Retinal pigment epithelial cell (primary cell): ENCODE measurements at places on chromosomes 5 and 9.
A peak's percentile ranks its signal among the peaks of the same experiment; 100 is the strongest.

DNA sequence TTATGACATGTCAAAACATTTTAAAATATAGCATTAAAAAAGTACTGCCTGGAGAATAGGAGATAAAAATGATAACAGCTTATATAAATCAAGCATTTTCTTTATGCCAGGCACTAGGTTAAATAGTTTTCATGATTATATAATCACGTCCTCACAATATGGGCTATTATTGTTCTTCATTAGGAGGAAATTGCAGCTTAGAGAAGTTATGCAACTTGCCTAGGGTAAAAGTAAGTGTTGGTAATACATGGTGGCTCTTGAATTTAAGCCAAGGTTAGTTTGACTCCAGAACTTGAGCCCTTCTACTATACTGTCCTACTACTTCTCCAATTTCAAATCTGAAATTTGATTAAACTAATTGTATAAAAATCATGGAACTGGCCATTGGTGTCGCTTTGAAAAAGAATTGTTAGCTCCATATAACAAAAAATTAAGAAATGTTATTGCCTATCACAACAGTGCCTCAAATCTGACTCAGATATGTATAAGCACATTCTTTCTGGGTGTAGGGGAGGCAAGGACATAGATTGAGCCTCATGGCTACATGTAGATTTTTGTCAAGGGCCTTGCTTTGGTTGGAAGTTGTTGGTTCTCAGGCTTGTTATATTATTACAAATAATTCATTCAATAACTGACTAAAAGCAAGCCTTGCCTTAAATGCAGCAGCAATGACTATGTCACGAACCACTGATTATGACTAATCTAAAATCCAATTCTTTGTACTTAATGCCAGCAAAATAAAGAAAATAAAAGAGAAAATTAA lies 223.5 kb upstream of the DAB2 start:
- no peak for DNase-seq

- DNase-seq = no peak
These were observed 92.2 kb downstream of the ZNF462 start for GRCh38 chr9:106954974-106955850.

GRCh38 chr9:124263800-124264426 lies 6.2 kb downstream of the NEK6 start:
- DNase-seq = no peak

GRCh38 chr9:12511726-12512125 lies 181.5 kb upstream of the TYRP1 start:
- DNase-seq = no peak

DNA sequence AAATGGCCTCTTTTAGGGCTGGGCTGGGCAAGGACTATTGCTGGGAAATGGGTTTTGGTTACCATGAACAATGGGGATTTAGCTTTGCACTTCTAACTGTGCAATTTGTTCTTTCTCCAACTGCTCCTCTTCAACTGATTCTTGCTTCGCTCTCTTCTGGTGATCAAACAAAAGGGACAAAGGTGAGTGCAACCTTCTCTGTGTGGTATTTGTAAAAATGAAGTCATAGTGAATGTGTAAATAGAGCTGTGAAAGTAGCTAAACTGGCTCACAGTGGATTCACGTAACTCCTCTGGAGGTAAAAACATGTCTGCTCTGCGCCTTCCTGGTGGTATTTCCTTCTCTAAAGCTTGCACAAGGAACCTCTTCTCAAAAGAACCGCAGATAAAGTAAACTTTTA lies 20.9 kb upstream of the SPINK14 start:
- no peak for DNase-seq

GRCh38 chr5:79774171-79774854 lies 84.7 kb downstream of the CMYA5 start:
- no peak for DNase-seq

- DNase-seq = no peak
These were observed 141.2 kb upstream of the IER5L start for GRCh38 chr9:129319076-129319937.

DNA sequence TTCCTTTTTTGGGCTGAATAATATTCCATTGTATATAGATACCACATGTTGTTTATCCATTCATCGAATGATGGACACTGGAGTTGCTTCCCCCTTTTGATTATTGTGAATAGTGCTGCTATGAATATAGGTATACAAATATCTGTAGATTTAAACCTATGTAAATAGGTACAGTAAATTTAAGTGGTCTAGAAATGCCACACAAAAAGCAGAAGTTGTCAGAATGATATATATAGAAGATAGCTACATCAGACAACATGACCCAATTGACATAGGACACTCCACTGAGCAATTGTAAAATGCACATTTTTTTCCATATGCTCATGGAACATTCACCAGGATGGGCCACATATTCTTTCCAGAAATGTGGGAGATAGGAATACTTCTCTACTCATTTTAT lies 77.6 kb downstream of the SMIM15 start:
- no peak for DNase-seq

GRCh38 chr5:36422952-36423351 lies 121.2 kb upstream of the RANBP3L start:
- peak; percentile 60 for DNase-seq

DNA sequence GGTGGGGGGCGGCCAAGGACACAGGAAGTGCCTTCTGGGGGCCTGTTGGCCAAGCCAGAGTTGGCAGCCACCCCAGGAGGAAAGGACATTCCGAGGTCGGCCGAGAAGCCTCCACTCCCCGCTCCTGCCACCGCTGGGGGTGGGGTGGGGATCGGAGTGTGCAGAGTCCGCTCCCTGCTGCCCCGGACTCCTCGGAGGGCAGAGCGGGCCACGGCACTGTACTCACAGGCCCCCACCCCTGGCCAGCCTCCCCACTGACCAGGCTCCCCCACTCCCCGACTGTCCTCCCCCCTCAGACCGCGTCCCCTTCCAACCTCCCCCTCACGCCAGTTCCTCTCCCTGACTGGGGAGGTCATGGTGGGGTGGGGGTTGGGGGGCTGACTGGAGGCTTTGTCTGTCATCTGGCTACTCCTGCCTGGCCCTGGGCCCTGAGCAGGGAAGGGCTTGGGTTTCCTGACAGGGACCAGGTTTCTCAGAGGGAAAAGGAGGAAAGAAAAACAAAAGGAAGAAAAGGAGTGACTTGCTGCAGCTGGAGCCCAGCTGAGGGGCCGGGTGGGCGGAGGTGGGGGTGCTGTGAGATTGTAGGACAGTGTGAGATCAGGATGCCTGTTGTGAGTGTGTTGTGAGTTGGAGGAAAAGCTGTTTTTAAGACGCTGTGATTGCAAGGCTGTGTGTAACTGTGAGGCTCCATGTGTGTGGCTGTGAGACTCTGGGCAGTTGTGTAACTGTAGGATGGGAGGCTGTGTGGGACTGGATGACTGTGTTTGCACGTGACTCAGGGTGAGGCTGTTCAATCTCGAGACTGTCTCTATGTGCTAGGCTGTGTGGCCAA lies 29.7 kb downstream of the CNTFR start:
- peak; percentile 20 for DNase-seq

- no peak for DNase-seq
These were observed 67.2 kb upstream of the MEGF10 start for GRCh38 chr5:127223256-127223974.

GRCh38 chr5:136054142-136055019 lies 25.6 kb downstream of the TGFBI start:
- no peak for DNase-seq

GRCh38 chr5:118325931-118326330 lies 662.4 kb downstream of the DTWD2 start:
- DNase-seq = no peak

DNA sequence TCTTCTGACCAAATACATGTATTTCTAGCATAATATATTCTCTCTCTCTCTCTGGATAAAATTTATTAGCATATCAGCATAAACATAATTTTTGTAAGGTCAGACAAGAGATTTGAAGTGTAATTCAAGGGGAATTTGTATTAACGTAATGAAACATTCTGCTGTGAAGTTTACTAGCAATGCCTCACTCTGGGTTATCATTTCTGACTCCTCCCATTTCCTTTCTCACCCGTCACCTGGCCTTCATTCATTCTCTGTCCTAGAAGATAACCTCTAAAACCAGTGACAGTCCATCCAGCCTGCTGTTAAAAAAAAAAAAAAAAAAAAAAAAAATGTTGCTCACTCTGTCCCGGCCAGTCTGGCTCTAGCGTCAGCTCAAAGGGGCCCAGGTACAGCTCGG lies 27.1 kb downstream of the GRAMD2B start:
- no peak for DNase-seq

DNA sequence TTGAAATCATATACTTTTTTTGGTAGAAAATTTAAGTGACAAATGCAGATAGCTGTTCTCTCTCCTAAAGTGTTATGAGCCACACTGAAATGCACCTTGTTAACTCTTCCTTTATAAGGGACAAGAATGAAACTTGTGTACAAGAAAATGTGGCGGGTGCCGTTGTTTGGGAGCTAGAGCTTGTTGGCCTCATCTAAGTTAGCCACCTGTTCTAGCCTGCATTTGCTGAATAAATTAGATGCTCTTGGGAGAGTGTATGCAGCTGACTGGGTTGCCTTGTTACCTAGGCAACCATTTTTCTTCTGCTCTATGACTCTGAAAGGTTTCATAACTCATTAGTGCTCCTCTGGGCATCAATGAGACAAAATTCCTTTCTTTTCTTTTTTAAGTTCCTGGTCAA lies 174.3 kb downstream of the TAF11L14 start:
- DNase-seq = no peak

GRCh38 chr9:72600671-72601070 lies 79.3 kb downstream of the TMC1 start:
- no peak for DNase-seq

DNA sequence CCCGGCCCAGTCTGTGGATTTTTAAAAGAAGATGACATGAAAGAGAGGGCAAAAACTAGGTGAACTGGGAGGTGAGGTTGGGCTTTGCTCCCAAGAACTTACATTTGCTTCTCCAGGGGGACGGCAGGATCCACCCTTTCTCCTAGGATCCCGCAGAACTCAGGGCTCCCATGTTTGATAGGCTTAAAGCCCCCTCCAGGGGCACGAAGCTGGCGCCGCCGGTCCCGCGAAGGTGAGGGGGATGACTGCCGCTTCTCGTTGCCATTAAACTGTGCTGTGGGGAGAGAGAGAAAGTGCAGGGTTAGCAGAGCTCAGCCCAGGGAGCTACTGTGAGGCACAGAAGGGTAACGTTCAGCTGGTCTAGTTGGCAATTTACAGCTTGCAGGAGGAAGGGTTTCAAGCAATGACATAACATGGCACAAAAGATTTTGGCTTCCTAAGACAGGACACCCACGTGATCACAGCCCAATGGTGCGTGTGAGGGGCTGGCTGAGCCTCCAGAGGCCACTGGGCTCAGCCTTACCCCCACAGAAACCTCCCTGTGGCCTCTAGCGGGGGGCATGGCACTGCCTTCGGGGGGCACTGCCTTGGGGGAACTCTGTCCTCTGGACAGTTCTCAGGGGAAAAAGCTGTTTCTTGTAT lies 52.0 kb upstream of the SLC25A51 start:
- no peak for DNase-seq

DNA sequence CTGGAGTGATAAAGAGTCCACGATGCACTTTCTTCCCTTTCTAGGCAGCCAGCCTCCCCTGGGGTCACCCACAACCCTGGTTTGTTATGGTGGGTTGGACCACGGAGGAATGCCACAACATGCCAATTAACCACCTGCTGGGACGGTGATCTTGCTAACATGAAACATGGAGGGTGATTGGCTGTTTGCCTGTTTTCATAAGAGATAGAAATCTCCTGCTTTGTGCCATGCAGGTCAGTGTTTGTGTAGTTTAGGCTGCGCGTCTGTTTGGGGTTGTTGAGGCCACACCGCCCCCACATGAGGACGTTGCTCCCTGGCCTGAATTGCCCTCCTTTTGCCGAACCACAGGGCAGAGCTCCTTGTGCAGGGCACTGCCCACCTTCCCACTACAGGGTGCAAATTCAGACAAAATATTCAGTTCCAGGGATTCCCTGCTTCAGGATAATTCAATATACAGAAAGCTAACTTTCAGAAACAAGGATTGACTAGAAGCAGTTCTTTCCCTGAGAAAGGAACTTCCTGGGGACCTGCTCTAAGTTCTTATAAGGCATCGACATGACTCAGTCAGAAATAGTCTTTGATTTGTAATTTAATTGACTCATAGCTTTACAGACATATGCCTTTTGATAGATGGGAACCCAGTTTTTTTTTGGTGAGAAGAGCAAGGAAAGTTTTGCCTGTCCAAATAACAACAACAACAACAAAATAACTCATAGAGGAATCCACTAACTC lies 427.6 kb downstream of the GADD45G start:
- DNase-seq = no peak

GRCh38 chr5:113017881-113018635 lies 41.5 kb downstream of the DCP2 start:
- DNase-seq = no peak

DNA sequence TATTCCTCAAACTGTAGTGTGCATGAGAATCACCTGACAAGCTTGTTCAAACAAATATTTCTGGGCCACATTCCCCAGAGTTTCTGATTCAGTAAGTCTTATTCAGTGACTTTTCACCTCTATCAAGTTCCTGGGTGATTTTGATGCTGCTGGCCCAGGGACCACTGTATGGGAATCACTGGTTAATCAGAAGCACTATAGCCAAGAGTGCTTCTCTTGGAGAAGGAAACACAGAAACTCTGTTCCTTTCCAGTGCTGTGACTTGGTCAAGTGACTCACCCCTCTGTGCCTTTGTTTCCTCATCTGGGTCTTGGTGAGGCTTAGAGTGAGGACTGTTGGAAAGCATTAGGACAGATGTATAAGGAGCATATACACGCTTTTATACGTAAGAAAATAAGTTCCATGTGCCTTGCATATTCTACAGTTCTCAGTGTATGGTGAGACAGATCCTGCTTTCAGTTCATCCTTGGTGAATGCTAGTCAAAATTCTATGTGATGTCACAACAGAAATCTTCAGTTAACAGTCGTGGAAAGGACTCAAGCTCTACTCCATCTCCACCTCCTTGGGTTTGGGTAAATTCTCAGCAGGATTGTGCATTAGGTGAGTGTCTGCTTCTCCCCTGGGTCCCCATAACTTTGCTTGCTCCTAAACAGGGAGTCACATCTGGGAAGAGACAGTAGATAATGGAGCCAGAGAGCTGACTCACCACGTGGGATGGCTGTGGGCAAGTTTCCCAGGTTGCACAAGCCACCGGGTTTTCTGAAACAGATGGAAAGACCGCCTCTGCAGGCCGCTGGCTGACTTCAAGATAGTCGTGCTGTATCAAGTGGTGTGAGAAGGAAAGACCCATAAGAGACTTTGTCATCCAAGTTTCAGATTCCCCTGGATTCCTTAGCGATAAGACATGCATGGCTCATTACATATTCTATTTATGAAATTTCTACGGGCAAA lies 117.0 kb downstream of the NXNL2 start:
- DNase-seq = no peak
